ENCODE measurements at places on chromosomes 4 and X. TPM values are rescaled to one million over a fixed set of nuclear protein-coding genes. Genes with fewer than 3 reads are reported as not detected.

GRCh38 chr4:3529363-3529762 is 2.9 kb downstream of the LRPAP1 start:
- H3K4me3 ChIP-seq = no peak overlapping the region
- H3K36me3 ChIP-seq = no peaks in the 10 kb centered on the region
- H3K4me1 ChIP-seq = peaks cover 13% of the 10 kb centered on the region

Gene CXCL3
- 0.35 TPM for total RNA-seq

- no peaks in the 10 kb centered on the region for H3K36me3 ChIP-seq
- no peaks in the 10 kb centered on the region for H3K27me3 ChIP-seq
- H3K4me1 ChIP-seq = peaks cover 2% of the 10 kb centered on the region
- no peak overlapping the region for H3K4me3 ChIP-seq
Observed at GRCh38 chr4:40199999-40200874, 3.4 kb downstream of the RHOH start.

- H3K27ac ChIP-seq = no peak overlapping the region
- DNase-seq = no peak
- H3K4me1 ChIP-seq = peaks cover 11% of the 10 kb centered on the region
- H3K4me3 ChIP-seq = peak overlapping the region; percentile 82
- no peaks in the 10 kb centered on the region for H3K27me3 ChIP-seq
Observed at GRCh38 chr4:139557556-139558110, 1.6 kb upstream of the SETD7 start.

DNA sequence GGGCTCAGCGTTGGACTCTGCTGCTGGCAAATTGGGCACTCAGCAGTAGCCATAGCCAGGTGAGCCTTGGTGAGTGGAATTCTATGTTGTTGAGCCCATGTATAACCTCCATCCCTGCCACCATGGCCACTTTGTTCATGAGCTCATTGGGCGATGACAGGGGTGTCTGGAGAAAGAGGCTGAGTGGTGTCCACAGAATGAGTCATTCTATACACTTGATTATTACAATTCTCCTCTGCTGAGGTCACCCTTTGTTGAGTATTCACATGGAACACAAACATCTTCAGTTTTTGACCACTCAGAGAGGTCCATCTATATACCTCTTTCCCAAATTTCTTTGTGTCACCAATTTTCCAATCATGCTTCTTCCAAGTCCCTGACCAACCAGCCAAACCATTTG is 1341.7 kb downstream of the PCDH7 start:
- H3K27ac ChIP-seq = no peak overlapping the region
- no peaks in the 10 kb centered on the region for H3K36me3 ChIP-seq
- no peak for DNase-seq
- no peaks in the 10 kb centered on the region for H3K27me3 ChIP-seq
- no peaks in the 10 kb centered on the region for H3K4me1 ChIP-seq

GRCh38 chr4:150942539-150942938 is 72.5 kb downstream of the LRBA start:
- H3K36me3 ChIP-seq = no peaks in the 10 kb centered on the region
- H3K4me1 ChIP-seq = no peaks in the 10 kb centered on the region
- H3K27me3 ChIP-seq = no peaks in the 10 kb centered on the region
- no peak for DNase-seq
- H3K27ac ChIP-seq = no peak overlapping the region

Gene MAMLD1
- 27.4 TPM for total RNA-seq

- H3K27me3 ChIP-seq = no peaks in the 10 kb centered on the region
- peaks cover 1% of the 10 kb centered on the region for H3K4me1 ChIP-seq
- H3K27ac ChIP-seq = peak overlapping the region; percentile 92
- peak overlapping the region; percentile 92 for H3K4me3 ChIP-seq
- no peaks in the 10 kb centered on the region for H3K36me3 ChIP-seq
Observed at GRCh38 chr4:94453391-94453963, 1.7 kb downstream of the PDLIM5 start.

- H3K4me3 ChIP-seq = no peak overlapping the region
- no peaks in the 10 kb centered on the region for H3K4me1 ChIP-seq
- no peak overlapping the region for H3K27ac ChIP-seq
- DNase-seq = no peak
- no peaks in the 10 kb centered on the region for H3K27me3 ChIP-seq
Observed at GRCh38 chrX:6517376-6517775, 17.5 kb downstream of the VCX3A start.

Gene SMIM31
- total RNA-seq = not detected

DNA sequence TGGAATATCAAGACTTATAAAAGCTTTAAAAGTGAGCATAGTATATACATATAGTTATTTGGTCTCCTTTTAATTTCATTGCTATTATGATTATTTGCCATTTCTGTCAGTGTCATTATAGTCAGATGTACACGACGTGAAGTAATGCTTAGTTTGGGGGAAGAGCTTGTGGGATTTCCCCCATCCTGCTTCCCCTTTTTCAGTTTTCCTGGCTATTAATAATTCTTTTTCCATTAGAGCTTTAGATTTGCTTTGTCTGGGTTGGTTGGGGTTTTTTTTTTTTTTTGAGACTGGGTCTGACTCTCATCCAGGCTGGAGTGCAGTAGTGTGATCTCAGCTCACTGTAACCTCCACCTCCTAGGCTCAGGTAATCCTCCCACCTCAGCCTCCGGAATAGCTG is 5.4 kb downstream of the ABCE1 start:
- no peak overlapping the region for H3K27ac ChIP-seq
- no peaks in the 10 kb centered on the region for H3K36me3 ChIP-seq
- DNase-seq = no peak
- H3K4me3 ChIP-seq = no peak overlapping the region

GRCh38 chr4:16667464-16667863 is 231.0 kb downstream of the LDB2 start:
- no peak overlapping the region for H3K27ac ChIP-seq
- H3K36me3 ChIP-seq = no peaks in the 10 kb centered on the region
- H3K4me3 ChIP-seq = no peak overlapping the region
- no peak for DNase-seq
- peaks cover 17% of the 10 kb centered on the region for H3K4me1 ChIP-seq
- H3K27me3 ChIP-seq = no peaks in the 10 kb centered on the region

Gene USP17L22
- not detected for total RNA-seq

DNA sequence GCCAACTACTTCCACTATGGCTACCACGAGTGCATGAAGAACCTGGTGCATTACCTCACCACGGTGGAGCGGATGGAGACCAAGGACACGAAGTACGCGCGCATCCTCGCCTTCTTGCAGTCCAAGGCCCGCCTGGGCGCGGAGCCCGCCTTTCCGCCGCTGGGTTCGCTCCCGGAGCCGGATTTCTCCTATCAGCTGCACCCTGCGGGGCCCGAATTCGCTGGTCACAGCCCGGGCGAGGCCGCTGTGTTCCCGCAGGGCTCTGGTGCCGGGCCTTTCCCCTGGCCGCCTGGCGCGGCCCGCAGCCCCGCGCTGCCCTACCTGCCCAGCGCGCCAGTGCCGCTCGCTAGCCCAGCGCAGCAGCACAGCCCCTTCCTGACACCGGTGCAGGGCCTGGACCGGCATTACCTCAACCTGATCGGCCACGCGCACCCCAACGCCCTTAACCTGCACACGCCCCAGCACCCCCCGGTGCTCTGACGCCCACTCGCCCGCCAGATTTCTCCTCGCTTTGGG is 2.1 kb downstream of the HELT start:
- no peaks in the 10 kb centered on the region for H3K27me3 ChIP-seq
- no peak overlapping the region for H3K27ac ChIP-seq
- no peak for DNase-seq
- H3K4me3 ChIP-seq = no peak overlapping the region

DNA sequence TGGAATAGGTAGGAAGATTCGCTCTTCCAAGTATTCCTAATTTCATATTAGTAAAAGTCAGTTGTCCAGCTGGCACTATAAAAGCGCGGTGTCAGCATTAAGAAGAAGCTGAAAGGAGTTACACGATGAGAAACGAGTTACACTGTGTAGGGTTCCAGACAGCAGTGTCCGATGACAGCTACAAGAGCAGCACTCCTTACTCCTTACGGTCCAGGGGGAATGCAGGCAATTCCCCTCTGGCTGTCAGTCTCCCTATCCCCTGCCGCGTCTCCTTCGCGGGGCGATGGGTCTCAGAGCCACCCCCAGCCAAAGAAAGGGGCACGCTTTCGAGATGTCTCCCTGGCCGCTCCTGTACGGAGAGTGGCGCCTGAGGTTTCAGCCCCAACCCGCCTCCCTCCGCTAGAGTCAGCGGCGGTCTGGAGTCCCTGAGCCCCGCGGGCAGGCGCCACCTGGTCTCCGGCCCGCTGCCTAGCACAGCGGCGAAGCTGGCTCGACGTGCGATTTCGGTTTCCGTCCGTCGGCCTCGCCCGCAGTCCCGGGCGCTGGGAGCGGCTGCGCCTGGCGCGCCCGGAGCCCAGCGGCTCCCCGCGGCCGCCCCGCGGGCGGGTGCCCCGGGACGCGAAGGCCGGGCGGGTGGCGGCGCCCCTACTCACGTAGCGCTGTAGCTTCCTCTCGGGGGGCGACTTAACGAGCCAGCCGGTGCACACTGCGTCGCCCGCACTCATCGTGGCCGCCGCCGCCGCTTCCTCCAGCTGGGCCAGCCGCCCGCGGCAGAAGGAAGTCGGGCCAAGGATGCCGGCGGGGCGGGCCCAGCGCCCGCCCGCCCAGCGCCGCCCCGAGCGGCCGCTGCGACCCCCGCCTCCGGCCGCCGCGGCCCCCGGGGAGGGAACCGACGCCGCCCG is at the start of gene GAB3:
Gene GAB3, minus strand, starts transcription at position 777 of the 902 bp plus-strand sequence. Its CDS starts 52 bp downstream, at position 725.
- no peaks in the 10 kb centered on the region for H3K27me3 ChIP-seq
- peak within 1 kb of the TSS; percentile 32 for H3K4me3 ChIP-seq
- H3K27ac ChIP-seq = no peak within 1 kb of the TSS
- DNase-seq = peak; percentile 46

- H3K4me1 ChIP-seq = no peaks in the 10 kb centered on the region
- H3K27me3 ChIP-seq = no peaks in the 10 kb centered on the region
- DNase-seq = no peak
- H3K36me3 ChIP-seq = no peaks in the 10 kb centered on the region
Observed at GRCh38 chr4:130393231-130393630, 1297.3 kb downstream of the C4orf33 start.

GRCh38 chr4:180052629-180053028 is 2190.6 kb upstream of the TENM3 start:
- no peak overlapping the region for H3K4me3 ChIP-seq
- no peaks in the 10 kb centered on the region for H3K36me3 ChIP-seq
- no peak overlapping the region for H3K27ac ChIP-seq
- no peak for DNase-seq
- H3K4me1 ChIP-seq = no peaks in the 10 kb centered on the region

DNA sequence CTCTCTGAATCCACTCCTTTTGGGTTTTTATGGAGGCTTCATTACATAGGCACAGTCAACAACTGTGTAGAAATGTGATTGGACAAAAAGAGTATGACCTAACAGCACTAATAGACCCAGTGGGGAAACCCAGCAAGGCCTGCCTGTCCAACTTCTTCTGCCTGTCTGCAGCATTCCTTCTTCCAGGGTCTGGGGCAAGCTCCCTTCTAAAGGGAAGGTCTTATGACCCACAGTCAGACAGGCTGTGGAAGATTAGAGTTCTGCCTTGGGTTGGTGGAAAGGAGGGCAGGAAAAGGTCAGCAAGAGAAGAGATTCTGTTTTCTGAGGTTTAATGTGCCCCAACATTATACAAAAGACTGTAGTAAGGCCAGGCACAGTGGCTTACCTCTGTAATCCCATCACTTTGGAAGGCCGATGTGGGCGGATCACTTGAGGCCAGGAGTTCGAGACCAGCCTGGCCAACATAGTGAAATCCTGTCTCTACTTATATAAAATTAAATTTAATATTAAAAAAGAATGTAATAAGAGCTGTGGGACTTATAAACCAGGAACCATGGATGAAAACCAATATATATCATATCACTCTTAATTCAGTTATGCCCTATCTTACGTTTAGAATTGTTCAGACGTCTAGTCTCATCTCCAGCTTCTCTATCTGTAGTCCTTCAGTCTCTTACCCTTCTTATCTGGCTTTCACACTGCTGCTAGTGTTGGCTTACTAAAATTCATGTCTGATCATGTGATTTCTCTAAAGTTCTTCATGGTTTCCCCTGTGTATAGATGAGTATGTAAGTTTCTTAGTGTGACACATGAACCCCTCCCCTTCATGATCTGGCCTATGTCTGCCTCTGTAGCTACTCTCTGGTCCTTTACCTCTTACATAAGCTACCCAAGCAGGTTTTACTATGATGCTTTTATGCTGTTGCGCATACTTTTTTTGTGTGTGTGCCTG is 6.2 kb downstream of the CLCN3 start:
- H3K36me3 ChIP-seq = no peaks in the 10 kb centered on the region
- peaks cover 2% of the 10 kb centered on the region for H3K4me1 ChIP-seq
- DNase-seq = no peak
- H3K27ac ChIP-seq = no peak overlapping the region

Gene STK32B
- total RNA-seq = 0.84 TPM

Measured in ovary (tissue), 10 donors.